Fibroblast of skin of abdomen (primary cell): ENCODE measurements at places on chromosomes 1 and 21.
A peak's percentile ranks its signal among the peaks of the same experiment; 100 is the strongest.

DNA sequence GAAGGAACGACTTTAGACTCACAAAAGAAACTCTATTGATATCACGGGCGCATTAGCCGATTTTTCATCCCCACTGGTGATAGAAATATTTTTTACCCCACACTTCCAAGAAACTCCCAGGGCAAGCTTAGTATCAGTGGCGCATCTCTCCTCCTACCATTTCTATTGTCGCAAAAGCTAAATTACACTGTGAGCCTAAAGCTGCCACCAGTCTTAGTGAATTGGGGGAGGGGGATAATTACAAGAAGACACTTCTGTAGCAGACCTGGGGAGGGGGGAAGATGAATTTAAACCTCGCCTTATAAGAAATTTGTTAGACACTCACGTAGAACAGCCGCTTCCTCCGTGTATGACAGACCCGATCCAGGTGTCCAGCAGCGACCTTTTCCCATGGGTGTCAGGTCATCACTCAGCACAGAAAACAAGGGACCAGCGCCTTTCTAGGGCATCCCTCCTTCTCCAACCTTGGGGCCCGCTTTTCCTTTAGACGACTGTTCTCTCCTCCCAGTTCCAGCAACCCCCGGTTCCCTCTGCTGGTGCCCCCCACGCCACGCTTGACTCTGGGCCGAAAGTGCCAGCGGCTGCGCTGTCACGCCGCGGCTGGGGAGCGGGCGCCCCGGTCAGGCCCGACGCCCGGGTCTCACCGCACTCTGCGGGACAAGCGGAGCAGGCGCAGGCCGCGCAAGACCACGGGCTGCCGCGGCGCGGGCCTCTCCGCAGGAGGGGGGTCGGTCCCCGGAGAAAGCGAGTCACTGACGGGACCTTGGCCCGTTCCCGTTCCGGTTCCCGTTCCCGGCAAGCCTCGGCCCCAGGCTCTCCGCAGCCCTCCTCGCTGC is 821 bp downstream of the PHC2 start:
- DNase-seq, result peak; percentile 15

GRCh38 chr21:26164311-26164710 is 6.3 kb downstream of the APP start:
- no peak for DNase-seq

DNA sequence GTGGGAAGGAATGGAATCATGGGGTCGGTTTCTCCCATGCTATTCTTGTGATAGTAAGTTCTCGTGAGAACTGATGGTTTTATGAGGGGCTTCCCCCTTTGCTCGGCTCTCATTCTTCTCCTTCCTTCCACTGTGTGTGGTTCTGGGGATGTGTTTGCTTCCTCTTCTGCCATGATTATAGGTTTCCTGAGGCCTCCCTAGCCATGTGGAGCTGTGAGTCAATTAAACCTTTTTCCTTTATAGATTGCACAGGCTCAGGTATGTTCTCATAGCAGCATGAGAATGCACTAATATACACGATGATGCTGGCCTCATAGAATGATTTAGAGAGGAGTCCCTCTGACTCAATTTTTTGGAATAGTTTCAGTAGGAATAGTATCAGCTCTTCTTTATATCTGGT is 195.4 kb upstream of the IVNS1ABP start:
- peak; percentile 17 for DNase-seq

GRCh38 chr1:66346057-66346795 is 187.7 kb upstream of the SGIP1 start:
- DNase-seq, result no peak

- no peak for DNase-seq
Measured at GRCh38 chr1:230291731-230292620, 134.2 kb downstream of the PGBD5 start.

GRCh38 chr21:31957631-31958030 is 84.8 kb downstream of the HUNK start:
- DNase-seq, result no peak

DNA sequence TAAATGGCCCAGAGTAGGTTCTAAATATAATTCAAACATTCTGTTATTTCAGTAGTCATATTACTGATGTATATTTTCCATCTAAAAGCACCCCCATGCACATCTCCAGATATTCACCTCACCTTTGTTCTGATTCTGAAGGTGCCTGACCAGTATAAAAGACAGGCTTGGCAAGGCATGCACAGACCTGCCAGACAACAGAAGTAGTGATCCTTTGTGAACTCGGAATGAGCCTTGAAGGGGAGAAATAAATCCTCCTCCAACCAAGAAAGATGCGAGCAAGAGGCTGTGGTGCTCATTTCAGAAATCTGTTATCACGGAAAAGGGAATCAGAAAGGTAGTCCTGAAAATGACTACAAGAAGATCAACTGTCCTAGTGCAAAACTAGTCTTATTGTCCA is 287.3 kb downstream of the VAV3 start:
- no peak for DNase-seq

- DNase-seq, result no peak
Measured at GRCh38 chr1:65497256-65497830, 76.9 kb downstream of the LEPR start.

GRCh38 chr21:45513003-45513717 is 29.1 kb downstream of the SLC19A1 start:
- DNase-seq, result no peak

GRCh38 chr21:34890724-34891612 is 158.1 kb downstream of the RUNX1 start:
- peak; percentile 69 for DNase-seq

DNA sequence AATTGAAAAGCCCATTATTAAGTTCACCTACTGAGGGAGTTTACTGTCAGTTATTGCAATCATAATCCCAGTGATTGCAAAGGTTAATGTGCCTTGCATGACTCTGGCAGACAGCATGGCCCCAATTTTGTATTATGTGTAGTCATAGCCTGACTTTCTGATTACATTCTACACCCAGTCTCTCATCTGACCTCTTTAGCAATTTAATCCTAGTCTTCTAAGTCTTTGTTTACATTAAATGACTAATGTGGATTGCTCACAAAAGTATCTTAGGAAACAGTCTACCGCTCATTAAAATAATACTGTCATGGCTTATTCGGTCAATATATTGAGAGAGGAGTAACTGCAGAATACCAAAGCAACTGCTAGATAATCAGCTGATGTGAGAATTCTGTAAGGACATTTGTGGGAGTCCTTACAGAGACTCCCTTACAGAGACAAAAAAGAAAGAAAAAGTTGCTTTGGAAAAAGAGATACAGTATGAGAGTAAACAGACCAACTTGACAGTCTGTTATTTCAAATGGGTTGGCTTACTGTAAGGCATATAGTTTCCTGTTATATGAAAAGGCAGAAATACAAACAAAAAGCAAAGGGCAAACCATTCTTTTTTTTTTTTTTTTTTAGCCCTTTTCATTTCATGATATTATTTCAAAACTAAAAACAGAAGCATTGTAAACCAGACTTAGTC is 42.8 kb downstream of the SMG7 start:
- DNase-seq, result peak; percentile 70

DNA sequence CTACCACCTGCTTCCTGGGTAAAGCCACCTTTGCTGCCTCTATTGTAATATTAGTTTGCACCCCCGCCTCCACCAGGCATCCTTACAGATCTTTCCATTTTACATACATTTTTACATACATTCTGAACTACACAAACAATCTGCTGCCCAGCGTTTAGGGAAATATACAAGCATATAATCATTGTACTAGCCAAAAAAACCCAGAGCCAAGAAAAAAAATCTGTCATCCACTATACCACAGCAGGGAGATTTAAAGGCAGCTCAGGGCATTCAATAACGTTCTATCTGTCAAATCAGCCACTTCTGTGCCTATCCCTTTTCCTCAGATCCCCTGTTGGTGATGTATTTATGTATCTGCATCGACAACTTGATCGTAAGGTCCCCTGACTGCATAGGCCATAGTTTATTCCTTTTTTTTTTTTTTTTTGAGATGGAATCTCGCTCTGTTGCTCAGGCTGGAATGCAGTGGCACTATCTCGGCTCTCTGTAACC is 43.0 kb downstream of the GNG12 start:
- peak; percentile 57 for DNase-seq

GRCh38 chr1:181205901-181206300 is 117.4 kb downstream of the IER5 start:
- no peak for DNase-seq

- DNase-seq, result no peak
Measured at GRCh38 chr1:42392967-42393848, 12.6 kb downstream of the RIMKLA start.

DNA sequence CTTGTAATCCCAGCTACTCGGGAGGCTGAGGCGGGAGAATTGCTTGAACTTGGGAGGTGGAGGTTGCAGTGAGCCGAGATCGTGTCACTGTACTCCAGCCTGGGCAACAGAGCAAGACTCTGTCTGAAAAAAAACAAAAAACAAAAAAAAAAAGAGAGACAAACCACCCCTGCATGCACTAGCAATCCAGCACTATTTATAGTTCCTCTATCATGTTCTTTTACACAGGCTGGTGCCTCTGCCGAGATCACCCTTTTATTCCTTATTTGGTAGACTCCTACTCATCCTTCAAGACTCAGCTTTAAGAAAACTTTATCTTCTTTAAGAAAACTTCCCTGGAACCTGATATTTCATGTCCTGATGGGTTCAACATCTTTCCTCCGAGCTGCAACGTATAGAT is 10.8 kb downstream of the FMO5 start:
- no peak for DNase-seq
